Umbilical cord (tissue), 2 donors: ENCODE measurements at places on chromosomes 11 and 22. TPM values are rescaled to one million over a fixed set of nuclear protein-coding genes. Genes with fewer than 3 reads are reported as not detected.
A peak's percentile ranks its signal among the peaks of the same experiment; 100 is the strongest.

KRTAP5-9 gene
- total RNA-seq: 0.72 TPM

PRCP gene
- total RNA-seq: 52.2 TPM

PARVA gene
- 55.9 TPM for total RNA-seq

CPT1B gene
- total RNA-seq: not detected

- peak; percentile 89 for DNase-seq
Measured at GRCh38 chr22:37509059-37509860, 10.0 kb downstream of the CARD10 start.

DNA sequence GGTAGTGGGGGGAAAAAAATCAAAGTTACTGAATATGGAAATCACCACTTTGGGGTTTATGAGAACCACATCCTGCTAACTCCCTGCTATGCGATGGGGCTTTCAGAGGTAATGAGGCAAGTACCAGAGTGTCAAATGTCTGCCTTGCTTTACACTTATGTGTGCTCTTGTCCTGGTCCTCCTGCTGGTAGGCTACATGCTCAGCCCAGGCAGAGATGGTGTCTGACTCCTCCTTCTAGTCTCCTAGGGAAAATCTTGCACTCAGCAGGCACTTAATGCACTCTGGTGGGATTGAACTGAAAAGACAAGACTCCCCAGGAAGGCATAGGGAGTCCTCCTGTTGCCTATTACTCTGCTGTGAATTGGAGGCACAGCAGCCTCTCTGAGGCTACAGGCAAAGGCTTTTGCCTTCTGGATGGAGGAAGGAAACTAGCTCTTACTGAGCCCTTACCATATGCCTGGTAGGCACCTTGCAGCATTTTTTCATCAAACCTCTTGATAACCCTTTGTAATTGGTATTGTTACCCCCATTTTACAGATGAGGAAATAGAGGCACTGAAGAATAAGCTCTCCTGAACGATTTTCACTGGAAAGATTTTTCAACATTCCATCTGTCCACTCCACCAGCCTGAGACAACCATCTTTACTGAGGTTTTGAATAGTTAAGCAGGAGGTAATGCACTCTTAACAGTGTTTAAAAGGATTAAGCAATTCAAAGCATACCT is 132.1 kb upstream of the PAX6 start:
- DNase-seq: no peak

DNA sequence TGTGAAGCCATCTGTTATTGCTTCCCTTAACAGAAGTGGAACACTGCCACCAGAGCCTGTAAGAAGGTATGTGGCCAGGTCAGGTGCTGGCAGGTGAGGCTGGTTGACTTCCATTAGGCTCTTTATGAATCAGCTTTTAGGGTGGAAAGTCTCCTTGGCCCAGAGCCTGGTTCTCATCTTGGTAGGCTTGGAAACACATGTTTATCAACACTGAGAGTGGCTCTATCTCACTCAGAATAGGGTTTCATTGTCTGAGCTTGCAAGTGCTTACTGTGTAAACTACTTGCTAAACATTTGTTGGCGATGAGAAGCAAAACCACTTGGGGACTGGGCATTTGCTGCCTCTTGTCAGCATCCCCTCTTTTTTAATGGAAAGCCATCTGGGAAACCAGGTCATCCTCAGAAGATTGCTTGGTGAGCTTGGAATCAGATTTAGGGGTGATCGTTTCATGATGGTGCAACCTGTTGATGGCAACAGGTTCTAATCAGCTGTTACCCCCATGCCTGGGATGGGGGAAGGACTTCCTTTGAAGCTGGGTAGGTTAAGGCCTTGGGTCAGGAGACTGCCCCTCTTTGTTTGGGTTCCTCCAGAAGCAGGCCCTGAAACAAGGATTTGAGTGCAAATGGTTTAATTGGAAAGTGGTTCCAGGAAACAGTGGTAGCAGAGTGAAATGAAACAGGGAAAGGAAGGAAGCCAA is 75.0 kb upstream of the AMPD3 start:
- no peak for DNase-seq

KCNE3 gene
- total RNA-seq: 5.3 TPM

DNA sequence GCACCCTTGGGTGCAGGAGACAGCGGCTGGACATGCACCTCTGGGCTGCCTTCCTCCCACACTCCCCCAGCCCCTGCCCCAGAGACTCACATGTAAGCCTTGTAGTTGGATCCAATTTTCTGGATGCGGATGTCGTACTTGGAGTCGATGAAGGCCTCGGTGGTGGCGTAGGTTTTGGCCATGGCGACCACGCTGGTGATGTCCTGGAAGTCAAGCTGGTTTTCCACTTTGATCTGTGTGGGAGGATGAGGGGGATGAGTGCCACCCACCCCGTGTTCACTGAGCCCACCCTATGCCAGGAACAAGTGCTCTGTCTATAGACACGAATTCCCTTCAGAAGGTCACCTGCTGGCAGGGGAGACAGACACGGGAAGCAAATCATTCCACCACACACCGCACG is 66.9 kb downstream of the FBXO7 start:
- no peak for DNase-seq

GRCh38 chr11:83779876-83780275 is 493.7 kb upstream of the CCDC90B start:
- DNase-seq: no peak

DNA sequence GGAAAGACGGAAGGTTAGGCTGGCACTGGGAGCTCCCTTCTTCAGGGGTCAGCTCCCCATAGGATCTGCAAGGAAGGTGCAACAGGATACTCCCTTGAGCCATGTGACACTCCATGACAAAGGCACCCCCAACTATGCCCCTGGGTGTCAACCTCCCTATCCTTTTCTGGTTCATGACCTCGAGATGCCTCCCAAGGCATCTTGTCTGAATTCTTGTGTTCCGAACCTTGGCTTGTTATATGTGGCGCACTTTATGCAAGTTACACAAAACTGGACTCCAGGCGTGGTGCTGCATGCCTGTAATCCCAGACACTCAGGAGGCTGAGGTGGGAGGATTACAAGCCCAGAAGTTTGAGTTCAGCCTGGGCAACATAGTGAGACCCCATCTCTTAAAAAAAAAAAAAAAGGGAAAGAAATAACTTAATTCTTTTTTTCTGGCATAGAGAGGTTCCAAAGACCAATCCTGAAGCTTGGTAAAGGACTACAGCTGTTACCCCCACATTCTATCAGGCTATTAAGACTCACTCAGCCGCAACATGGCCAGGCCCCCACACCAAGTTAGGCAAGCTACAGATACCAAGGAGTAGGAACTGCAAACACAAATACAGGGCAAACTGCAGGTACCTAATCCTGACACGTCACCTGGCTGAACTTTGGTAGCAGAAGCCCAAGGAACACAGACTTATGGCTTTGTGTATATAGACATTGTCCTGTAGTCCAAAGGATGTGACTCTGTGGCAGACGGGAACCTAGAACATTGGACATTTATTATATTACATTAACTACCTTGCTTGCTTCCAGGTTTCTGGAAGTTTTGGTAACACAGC is 1.4 kb downstream of the C11orf24 start:
- DNase-seq: no peak
